ENCODE measurements at places on chromosomes 4 and X.

GRCh38 chrX:31333165-31333831 is 261.5 kb upstream of the FTHL17 start:
- DNase-seq: no peak

DNA sequence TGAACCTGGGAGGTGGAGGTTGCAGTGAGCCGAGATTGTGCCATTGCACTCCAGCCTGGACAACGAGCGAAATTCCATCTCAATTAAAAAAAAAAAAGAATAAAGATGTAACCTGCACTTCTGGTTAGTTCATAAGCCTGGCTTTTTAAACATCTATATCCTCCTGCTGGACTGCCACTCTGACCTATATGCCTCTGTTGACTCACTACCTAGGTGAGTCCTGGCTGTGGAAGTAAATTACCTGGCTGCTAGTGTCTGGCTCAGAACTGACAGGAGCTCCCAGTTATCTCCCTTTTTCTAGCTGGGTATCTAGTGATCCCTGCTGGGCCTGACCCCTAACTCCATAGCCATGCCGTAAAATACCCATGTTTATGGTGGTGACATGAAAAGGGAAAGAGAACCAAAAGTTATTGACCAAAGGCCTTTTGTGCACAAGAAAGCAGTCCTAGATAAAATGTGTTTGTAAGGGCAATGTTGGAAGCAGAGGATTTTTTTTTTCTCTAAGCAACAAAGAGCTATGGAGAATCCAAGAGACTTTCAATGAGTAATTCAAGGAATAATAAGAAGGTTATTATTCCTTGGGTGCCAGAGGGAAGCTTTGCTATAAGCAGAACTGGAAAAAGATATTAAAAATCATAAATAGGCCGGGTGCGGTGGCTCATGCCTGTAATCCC is 10.4 kb upstream of the G3BP2 start:
- DNase-seq: no peak

DNA sequence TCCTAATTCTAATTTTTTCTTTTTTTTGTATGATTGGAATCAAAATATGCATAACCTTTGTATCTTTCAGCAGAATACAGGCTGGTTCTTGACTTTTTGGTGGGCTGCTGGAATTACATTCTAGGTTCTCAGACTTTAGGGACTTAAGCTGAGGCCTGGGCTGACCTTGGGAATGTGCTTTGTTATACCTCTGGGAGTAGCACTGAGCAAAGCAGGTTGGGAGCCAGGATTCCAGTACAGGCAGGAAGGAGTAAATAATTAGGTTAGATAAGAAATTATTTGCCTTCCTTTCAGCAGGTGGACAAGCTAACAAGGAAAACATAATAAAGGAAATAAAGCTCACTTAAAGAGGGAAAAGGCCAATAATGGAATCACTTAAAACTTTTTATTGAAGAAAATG is 49.9 kb upstream of the SLC4A4 start:
- DNase-seq: no peak

GRCh38 chrX:105723966-105724735 is 98.2 kb upstream of the NRK start:
- DNase-seq: no peak

DNA sequence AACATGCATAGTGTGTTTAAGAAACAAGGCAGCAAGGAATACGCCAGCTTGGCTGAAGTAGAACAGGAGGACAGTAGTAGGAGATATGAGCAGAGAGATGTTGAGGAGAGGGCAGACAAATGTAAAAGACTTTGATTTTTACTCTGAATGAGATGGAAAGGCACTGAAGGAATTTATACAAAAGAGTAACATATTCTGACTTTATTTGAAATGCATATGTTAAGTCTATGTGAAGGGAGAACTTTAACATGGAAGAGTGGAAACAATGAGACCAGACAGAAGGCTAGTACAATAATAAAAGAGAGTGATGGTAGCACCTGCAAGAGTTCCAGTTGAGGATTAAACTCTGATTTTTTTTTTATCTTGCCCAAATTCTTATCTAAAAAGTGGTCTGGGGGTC is 176.2 kb upstream of the CENPE start:
- DNase-seq: no peak

DNA sequence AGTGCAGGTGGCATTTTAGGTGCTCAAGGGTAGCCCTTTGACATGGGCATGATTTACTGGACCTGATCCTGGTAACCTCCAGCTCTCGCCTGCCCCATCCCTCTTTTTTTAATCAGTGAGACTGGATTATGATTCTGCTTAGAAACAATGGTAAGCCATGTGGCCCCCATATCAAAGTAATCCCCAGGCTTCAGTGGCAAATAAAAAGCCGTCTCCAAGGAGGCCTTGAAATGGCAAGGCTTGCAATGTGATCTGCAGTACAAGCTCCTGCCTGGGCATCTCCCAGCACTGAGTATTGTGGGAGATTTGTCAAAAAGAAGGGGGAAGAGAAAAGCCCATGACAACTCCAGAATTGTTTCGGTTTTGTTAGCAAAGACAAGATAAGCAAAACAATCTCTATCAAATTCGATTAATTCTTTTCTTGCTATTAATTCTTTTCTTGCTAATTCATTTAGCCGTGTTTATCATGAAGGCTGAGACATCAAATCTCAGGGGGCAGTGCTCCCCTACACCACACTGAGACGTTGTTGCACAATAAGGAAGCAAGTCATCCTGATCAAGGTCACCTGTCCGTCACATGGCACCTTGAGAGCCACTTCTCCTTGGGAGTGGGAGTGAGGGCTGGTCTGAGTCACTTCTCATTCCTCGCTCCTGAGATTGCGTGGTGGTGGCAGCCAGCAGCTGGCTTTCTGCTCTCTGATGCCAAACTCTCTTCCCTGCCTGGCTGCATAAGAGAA is 312.7 kb upstream of the GATB start:
- DNase-seq: no peak

DNA sequence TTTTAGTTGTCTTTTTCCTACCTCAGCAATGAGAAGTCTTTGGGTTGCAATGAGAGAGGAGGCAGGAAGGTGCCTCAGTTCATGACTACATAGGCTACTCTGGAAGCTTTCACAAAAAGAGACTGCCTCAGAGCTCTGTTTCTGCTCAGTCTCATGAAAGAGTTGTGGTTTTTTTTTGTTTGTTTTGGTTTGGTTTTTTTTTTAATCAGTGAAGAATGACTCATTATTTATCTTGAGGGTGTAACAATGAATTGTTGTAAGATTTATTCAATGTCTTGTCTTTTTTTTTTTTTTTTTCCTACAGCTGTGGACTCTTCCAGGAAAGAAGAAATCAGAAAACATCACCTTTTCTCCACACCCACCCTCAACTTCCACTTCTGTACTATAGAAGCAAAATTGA is 67.5 kb upstream of the CXCL13 start:
- DNase-seq: peak; percentile 1

DNA sequence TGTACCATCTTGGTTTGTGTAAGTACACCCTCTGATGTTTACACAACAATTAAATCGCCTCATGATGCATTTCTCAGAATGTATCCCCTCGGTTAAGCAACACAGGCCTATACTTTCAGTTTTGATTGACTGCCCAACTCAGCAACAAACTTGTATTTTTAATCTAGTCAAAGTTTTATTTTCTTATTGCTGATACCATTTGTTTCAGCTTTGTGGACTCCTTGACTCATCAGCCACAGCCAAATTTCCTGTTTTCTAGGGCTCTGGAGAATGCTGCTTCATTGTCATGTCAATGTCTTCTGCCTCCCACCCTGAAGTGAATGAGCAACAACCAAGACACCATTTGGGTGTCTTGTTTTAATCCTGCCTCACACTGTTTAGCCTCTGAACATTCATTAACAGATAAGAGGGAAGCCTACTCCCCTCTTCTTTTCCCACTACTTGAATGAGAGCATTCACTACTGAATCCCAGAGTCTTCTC is 14.0 kb downstream of the BBS12 start:
- DNase-seq: no peak

GRCh38 chr4:25020236-25020635 is 10.5 kb downstream of the LGI2 start:
- no peak for DNase-seq

GRCh38 chr4:20251031-20251795 is 492 bp upstream of the SLIT2 start:
- DNase-seq: peak; percentile 36

DNA sequence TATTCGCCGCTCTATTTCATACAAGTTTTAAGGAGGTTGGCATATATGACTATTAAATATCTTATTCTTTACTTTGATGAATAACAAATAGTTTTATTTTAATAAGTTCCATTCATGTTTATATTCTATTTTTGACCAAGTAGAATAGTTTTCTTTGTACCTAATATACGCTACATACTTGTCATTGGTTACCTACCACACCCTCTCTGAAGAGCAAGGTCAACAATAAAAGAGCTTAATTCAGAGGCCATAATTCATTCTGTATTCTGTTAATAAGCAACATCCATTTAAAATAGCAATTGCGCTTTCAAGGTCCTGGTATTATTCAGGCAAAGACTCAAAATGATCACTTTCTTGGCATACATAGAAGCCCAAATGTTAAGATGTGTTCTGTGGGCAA is 24.3 kb upstream of the RBPJ start:
- DNase-seq: no peak

DNA sequence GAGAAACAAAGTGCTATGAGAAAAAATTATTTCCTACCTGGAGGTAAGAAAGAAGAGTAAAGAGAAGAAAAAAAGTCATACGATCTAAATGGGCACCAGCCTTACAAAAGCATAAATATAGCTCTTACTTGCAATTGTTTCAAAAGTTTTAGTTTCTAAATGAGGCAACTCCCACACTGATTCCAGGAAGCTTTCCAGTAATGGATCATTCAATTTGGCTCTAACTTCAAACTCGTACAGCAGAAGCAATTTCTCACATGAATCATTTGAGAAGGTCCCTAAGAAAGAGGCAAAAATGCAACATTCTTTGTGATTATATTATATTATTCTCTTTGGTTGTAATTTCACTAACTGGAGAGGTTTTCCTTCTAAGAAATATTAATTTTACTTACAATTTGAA is 109.9 kb downstream of the DLG3 start:
- DNase-seq: no peak

GRCh38 chrX:13373431-13374187 is 53.8 kb upstream of the ATXN3L start:
- no peak for DNase-seq

- DNase-seq: no peak
Observed at GRCh38 chr4:123167931-123168330, 228.7 kb upstream of the SPRY1 start.

- DNase-seq: no peak
Observed at GRCh38 chr4:85408301-85408700, 66.6 kb upstream of the ARHGAP24 start.

DNA sequence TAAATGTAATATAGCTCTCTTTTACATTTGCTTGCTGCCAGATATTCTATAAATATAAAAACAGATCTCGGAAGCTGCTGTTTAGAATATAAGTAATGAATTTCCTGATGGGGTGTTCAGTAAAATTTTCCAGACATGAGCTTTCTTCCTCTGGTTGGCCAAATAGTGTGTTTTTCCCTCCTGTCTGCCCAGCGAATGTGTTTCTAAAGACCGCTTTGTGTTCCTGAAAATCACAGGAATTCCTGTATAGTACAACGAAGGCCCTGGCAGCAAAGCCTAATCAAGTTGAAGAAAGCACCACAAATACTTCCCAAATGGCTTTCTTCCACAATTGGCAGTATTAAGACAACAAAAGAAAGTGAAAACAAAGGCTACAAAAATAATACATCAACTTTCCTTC is 494.1 kb downstream of the INPP4B start:
- no peak for DNase-seq

Data from T1000 (cell line).